ENCODE measurements at places on chromosomes 2 and 18. TPM values are rescaled to one million over a fixed set of nuclear protein-coding genes. Genes with fewer than 3 reads are reported as not detected.

Gene COL4A4
- 12.1 TPM for total RNA-seq

Gene IMMT
- total RNA-seq: 91.6 TPM

- DNase-seq: no peak
Measured at GRCh38 chr2:65420712-65421431, 11.5 kb downstream of the SPRED2 start.

Gene CDC42EP3
- total RNA-seq: 95.3 TPM

- no peak for DNase-seq
Measured at GRCh38 chr2:28430788-28431418, 38.2 kb downstream of the FOSL2 start.
